AG04449 (cell line): ENCODE measurements at places on chromosomes 5 and 9.

- no peak for DNase-seq
Measured at GRCh38 chr9:124869986-124870560, 8.1 kb downstream of the ARPC5L start.

- no peak for DNase-seq
Measured at GRCh38 chr9:99431103-99431502, 209.0 kb downstream of the SEC61B start.

- DNase-seq = no peak
Measured at GRCh38 chr5:40655138-40655537, 24.6 kb upstream of the PTGER4 start.

- no peak for DNase-seq
Measured at GRCh38 chr9:96045811-96046210, 170.3 kb downstream of the ERCC6L2 start.

GRCh38 chr5:154430466-154430865, 15.3 kb upstream of the SAP30L start:
- DNase-seq = no peak

DNA sequence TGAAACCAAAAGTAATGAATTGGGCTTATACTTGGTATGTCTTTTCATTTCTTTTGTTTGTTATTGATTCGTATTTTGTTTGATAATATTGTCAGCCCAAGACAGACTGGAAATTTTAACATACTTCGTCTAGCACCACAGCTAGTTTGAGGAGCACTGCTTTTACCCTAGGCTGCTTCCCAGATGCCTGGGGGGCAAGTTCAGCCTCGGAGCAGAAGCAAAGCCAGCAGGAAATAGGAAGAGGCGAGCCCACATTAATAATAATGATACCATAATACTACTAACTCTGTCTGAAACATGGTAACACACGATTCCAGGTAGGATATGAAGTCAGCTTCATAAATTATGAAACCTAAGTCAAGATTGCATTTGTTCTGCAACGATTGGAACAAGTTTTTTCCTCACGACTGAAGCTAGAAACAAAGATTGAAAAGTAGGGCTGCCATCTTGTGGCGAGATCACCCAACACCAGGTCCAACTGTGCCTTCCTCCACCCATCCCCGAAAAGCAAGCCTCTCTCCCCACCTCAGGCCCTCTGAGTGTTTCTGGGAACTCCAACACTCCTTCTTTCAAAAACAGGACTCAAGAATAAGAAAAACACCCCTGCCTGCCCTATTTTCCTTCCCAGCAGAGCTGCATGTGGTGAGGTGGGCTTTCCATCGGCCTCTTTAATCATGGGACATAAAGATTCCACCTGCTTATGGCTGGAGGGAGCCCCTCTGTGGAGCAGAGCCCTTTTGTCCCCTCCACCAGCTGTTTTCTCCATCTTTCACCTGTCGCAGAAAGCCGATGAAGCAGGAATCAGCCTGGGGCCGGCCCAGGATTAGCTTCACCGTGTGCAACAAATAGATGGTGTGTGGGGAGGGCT, 236.4 kb downstream of the CAAP1 start:
- no peak for DNase-seq

GRCh38 chr9:83596899-83597504, 25.9 kb upstream of the IDNK start:
- no peak for DNase-seq
